ENCODE measurements at places on chromosomes 16 and 17.

- DNase-seq: no peak
Observed at GRCh38 chr17:61239327-61239726, 160.3 kb upstream of the TBX2 start.

DNA sequence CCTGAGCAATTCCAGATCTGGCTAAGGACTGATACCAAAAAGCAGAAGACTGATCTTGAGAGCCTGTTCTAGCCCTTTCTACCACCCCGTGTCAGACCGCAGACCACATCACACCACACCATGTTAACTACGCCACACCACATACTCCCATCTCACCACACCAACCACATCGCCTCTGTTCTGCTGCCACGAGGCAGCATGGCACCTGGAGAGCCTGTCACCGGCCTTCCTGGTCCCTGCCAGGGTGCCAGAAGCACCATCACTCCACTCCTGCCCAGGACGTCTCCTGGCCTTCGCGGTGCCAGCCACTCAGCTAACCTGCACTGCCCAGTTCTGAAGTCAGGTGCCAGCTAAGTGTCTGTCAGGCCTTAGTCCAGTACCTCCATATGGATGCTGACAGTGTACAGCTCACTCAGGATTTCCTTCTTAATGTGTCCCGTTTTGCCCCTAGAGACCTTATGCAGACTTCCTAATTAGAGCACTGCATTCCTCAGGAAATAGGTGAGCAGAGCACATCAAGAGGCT is 37.2 kb upstream of the BCAR1 start:
- peak; percentile 24 for DNase-seq

DNA sequence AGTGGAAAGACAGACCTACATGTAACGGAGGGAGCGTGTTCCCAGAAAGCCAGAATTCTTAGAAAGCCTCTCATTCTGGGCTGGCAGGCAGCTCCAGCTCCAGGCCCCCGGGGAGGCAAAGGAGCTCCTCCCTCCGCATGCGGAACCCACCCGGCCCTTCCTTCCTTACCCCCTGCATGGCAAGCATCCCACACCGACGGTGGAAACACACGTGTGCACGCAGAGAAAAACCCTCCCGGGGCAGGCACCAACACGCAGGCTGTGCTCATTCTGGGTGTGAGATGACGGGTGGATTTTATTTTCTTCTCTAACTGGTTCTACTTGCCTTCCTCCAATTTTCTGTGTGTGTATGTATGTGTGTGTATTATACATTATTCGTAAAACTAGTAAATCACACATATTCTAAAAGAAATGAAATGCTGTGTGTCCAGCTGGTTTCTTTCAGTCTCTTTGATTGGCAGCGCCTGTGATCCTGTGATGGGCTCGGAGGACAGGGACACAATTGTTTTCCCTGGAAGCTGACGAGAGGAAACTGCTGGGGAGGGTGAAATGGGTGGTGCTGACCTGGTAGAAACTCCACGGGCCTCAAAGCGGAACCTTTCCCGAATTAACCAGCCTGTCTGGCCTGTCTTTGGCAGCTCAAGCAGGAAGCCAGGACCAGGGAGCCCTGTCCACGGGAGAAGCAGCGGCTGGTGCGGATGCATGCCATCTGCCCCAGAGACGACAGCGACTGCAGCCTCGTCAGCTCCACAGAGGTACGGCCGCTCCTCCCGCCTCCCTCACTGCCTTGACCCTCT is 22.2 kb downstream of the CARD14 start:
- DNase-seq: no peak

DNA sequence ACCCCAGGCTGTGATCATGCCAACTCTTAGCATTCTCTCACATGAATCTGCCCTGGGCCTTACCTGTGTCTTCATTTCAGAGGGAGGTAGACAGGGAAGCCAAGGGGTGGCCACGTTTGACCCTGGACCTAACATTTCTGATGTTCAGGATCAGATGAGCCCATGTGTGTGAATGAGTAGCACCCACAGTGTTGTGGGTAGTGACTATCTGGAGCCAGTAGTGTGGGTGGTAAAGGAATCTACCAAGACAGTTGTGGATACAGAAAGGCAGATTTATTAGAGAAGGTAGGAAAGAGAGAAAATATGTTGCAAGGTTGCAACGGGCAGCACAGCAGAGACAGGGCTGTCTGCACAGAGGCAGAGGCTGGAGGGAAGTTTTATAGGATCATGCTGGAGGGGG is 60.5 kb downstream of the TK2 start:
- DNase-seq: no peak

GRCh38 chr17:34793231-34793908 is 167.9 kb downstream of the CCT6B start:
- DNase-seq: no peak

GRCh38 chr17:47225436-47225858 is 16.3 kb downstream of the MYL4 start:
- no peak for DNase-seq

DNA sequence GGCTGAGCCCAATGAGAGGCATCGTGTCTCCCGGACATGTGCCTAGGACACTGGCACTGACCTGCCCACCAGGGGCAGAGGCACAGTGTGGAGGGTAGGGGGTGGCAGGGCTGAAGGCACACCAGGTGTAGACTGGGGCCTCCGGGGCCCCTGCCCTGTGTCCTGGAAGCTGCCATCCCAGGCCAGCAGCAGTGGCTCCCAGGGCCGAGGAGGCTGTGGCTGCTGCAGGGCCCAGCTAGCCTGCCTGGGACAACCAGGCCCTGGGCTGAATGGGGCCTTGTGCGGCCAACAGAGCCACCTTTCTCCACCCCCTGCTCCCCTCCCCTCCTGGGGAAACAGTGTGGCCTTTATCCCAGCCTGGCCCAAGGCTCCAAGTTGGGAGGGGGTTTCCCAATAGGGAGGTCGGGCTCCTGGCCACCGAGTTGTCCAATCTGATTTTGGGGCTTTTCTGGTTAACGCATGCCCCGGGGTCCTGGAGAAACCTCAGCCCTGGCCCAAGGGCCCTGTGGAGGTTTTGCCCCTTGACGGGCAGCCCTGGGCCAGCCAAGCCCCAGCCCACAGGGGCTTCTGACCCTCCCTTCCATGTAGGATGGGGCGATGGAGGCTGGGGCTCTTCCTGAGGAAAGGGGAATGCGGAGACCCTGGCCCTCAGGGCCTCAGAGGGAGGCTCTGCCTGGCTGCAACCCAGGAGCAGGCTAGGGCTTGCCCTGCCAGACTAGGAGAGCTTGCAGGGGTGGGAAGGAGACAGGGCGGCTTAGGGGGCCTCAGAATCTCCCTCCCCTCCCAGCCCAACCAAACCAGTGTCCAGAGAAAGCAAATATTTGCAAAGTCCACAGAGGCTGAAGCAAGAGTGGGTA is 4.2 kb downstream of the MTSS2 start:
- no peak for DNase-seq

DNA sequence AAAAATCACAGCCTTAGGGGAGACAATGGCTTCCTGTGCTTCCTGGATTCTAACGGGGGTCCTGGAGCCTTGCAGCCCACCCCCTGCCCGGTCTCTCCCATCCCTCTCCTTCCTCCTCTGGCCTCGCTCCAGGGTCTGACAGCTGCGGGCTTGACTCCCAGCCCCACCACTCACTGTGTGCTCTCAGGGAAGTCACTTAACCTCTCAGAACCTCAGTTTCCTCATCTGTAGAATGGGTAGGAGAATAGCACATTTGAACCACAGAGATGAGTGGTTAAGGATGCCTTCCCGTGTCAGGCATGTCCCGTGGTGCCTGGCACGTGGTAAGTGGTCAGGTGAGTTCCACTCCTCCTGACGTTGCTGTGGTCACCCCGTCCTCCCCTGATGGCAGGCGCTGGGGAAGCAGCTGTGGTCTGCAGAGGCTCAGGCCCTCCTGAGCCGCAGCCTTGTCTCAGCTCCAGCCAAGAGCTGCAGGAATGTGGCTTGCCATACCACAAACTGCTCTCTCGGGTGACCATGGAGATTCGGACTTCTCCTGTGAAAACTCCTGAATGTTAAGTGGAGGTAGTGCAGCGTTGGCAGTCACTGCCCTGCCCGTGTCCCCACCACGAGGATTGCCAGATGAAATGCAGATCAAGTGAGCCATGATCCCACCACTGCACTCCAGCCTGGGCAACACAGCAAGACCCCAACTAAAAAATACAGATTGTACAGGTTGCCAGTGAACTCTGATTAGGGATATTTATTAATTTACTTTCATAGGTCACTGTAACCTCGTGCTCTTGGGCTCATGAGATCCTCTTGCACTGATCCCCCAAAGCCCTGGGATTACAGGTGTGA is 85.7 kb downstream of the NT5M start:
- DNase-seq: no peak

DNA sequence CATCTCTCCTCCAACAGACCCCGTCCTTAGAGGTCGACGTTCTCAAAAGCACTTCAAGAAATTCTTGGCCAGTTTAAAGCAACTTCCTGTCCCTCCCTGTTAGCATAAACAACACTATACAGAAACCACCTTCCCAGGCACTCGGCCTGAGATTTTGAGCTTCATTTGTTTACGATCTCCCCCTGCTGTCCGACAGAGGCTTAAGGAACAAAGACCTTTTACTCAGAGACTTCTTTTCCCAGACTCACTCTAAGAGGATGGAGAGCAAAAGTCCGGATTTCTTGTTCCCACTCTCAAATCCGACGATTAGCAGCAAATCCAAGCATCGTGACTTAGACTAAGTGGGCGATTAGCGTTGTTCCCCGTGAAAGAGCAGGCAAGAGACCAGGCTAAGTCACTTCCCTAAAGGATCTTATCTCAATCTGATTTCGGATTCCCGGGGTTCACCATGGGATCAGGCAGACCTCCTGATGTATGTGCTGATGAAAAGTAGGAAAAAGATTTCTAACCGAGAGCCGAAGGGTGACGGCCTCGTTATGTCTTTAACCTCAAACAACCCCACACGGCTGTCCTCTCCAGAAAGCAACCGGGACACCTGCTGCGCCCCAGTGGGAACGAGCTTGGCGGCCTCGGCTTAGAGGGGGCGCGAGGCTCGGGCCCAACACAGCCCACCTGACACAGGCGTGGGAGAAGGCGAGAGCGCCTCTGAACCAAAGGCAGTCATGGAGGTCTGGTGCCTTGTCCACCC is 598 bp downstream of the INPP5K start:
- no peak for DNase-seq

DNA sequence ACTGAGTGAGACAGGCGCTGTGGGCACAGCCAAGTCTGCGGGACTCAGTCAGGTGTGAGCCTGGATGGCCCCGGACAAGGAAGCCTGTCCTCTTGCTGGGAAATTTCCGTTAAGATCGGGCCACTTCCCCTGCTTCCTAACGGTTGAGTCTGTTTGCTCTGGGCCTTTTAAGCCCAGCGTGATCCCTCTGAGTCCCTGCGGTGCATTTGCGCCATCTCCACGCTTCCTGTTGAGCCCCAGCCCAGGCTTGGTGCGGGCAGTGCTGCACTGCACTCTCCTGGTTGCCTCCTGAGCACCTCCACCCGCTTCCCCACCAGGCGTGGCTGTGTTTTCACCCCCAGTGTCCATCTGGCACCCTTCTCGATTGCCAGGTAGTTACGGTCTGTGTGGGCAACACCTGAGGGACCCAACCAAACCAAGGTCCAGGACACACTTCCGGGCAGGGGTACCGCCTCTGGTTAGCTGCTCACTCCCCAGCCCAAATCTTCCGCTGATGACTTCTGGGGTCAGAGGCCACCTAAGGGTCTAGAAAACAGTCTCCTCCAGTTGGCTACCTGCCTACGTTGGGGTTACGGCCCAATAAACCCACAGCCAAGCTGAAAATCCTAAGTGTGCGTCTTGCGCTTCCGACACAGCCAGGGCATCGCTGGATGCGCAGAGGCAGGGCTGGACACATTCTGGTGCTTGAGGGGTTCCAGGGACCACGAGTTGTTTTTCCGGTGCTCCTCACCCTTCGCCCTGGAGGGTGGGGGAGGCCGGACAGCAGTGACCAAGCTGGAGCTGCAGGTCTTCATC is 1.4 kb upstream of the SLC25A10 start:
- no peak for DNase-seq

- peak; percentile 67 for DNase-seq
Observed at GRCh38 chr16:3305109-3306068, at the start of the genes TIGD7 and ZNF75A. TIGD7 (minus strand) TSS chr16:3305430; CDS start chr16:3300614, 4,816 bp downstream. ZNF75A (plus strand) TSS chr16:3305497; CDS start chr16:3308429, 2,932 bp downstream.

DNA sequence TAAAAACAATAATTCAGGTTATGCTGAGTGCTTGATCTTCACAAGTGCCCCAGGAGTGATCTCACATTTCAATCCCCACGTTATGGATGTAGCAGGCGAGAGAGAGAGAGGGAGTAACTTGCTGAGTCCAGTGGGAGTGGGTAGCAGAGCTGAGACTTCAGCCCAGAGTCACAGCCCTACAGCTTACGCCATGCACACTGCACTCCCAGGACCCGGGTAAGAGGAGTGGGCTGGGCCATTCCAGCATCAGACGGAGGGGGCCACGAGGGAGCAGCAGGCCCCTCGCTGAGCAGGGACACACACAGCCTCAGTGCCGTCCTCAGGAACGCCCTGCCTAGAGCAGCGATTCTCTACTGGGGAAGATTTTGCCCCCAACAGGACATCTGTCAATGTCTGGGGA is 9.8 kb upstream of the KIF19 start:
- DNase-seq: no peak

- DNase-seq: no peak
Observed at GRCh38 chr17:74860229-74860871, 665 bp upstream of the GRIN2C start.

- no peak for DNase-seq
Observed at GRCh38 chr16:66008136-66008535, 358.4 kb upstream of the CDH5 start.

DNA sequence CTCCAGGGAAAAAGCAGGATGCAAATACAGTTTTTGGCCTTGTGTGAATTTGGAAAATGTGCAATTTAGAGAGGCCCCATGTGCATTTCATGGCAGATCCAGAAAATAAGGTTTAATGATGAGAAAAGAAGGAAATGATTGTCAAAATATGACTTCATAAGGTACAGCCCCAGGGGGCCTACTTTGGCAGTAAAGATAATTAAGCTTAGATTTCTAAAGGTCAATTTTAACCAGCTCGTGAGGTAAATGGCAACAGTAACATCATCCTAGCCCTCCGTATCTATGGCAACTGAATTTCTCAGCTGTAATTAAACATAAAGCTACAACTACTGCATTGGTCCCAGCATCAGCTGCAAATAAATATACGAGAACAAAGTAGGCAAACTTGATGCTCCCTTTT is 30.0 kb upstream of the PRSS54 start:
- no peak for DNase-seq

GRCh38 chr17:862582-862981 is 80.4 kb downstream of the MRM3 start:
- no peak for DNase-seq

- no peak for DNase-seq
Observed at GRCh38 chr17:77353684-77354419, 213.1 kb downstream of the SEC14L1 start.

DNA sequence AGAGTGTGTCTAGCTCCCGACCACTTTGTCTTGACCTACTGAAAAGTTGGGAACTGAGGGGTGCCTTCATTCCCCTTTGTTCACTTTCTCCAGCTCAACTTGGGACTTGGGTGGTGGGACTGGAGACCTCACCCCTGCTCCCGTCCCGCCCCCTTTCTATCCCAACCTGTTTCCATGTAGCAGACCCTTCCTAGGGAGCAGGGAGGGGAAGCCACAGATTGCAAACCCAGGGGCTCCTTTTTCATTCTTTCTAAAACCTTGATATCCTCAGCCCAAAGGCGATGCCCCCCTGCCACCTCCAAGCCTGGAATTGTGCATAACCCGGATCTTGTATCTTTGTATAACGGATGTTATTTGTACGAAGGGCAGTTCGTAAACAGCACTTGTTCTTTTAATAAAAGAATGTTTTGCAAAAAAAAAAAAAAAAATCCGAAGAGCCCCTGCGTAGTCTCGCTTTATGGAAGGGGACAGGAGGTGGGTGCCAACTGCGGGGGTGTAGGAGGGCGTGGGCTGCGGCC is 714 bp upstream of the CISD3 start:
- DNase-seq: no peak
